ENCODE measurements at places on chromosomes 11 and 22.

- no peak for DNase-seq
Observed at GRCh38 chr11:109971184-109971523, 122.0 kb upstream of the ZC3H12C start.

- DNase-seq = no peak
Observed at GRCh38 chr22:42412744-42413333, 19.4 kb downstream of the NFAM1 start.

DNA sequence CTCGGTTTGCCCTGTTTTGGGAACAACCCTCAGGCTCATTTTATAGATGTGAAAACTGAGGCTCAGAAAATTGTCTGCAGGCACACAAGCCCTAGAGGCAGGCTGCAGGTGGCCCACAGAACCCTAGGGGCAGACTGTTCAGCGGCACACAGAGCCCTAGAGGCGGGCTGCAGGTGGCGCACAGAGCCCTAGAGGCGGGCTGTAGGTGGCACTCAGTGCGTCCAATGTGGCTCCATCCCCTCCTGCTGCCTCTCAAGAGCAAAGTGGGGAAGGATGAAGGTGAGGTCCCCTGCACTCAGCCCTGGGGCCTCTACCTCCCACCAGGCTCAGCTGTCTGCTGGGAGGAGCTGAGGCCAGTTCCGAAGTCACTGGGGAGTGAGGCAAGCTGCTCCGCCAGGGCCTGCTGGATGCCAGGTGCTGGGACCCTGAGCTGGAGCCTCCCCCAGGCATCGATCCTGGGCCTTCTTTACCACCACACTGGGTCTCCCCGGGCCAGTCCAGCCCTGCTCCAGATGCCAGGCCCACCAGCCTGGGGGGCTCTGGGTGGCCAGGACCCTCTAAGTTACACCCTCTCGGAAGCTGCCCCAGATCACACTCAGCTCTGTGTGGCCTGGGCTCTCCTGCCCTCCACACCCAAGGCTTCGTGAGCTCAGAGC, 2.3 kb downstream of the ACY3 start:
- no peak for DNase-seq

DNA sequence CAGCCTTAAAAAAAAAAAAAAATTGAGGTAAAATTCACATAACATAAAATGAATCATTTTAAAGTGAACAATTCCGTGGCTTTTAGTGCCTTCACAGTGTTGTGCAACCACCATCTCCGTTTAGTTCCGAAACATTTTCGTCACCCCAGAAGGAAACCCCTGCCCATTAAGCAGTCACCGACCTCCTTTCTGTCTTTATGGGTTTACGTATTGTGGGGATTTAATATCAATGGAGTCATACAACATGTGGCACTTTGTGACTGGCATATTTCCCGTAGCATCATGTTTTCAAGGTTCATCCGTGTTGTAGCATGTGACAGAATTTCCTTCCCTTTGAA, 65.5 kb downstream of the BCR start:
- DNase-seq = no peak

GRCh38 chr22:37065180-37065579, 13.6 kb downstream of the KCTD17 start:
- DNase-seq = no peak

- no peak for DNase-seq
Observed at GRCh38 chr11:11035331-11035730, 177.5 kb upstream of the ZBED5 start.

DNA sequence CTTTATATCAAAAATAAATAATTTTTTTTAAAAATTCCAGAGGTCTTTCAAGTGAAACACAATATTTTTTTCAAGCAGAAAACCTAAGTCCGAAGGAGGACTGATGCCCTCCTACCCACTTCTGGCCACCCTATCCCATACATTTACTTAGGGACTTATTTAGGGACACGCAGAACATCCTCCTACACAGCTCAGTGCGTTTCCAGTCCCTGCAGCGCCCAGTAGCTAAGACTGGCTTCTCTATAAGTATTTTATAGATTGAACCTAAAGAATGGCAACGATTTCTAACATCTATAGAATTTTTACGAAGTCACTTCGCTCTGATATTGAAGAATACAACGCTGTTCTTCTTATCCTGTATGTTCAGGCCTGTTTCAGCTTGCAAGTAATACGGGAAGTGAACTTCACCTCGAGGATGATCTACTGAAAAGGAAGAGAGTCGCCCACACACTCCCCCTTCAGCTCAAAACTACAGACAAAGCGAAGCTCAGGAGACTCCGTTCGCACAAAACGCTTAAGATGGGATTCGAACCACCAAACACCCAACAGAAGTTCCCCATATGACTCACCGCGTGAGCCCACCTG, 328 bp downstream of the CHEK2 start:
- DNase-seq = no peak

GRCh38 chr11:16942342-16942741, 71.9 kb downstream of the PLEKHA7 start:
- no peak for DNase-seq

DNA sequence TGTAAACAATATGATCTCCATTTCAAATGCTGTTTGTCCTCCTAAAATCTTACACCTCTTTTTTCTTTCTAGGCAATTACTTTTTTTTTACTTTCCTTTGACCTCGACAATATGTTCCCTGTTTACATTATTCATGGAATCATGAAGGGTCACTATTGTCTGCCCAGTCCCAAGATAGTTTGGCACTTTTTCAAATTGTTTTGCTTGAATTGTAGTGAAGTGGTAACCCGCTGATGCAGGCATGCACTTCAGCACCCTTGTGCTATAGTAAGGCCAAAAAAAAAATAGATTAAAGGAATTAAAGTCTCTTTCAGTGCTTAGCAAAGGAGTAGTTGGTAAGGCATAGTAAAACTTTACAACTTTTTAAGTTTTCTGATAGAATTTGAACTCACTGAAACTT, 90.9 kb downstream of the PAX6 start:
- no peak for DNase-seq

DNA sequence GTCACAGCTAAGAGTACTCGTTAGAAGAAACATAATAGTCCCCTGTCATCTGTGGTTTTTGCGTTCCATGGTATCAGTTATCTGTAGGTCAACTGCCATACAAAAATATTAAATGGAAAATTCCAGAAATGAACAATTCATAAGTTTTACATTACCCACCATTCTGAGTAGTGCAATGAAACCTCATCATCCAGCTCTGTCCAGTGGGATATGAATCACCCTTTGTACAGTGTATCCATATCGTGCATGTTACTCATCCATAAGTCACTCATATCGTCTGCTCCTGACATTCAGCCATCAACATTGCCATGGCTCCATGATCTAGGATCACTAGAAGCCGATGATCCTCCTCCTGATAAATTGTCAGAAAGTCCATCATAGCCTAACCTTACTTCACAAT, 174.9 kb upstream of the C11orf87 start:
- DNase-seq = no peak

DNA sequence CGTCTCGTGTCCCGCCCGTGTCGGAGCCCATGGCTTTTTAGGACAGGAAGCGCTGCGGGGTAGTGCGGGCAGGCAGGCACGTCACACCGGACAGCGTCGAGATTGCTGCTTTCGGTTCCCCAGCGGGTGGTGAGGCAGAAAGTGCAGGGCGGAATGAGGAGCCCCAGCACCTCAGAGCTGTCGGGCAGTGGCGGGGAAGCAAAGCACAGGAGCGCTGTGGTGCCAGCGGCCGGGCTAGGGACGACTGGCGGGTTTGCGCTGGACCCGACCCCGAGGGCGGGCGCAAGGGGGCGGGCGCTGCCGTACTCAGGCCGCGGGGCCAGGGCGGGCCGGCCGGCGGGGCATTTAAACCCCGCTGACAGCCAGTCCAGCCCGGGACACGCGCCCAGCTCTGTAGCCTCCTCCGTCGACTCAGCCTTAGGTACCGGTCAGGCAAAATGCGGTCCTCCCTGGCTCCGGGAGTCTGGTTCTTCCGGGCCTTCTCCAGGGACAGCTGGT, at the start of gene SLC37A2:
SLC37A2 (plus strand) TSS at position 375 of the 498 bp plus-strand sequence; CDS start at position 438, 63 bp downstream.
- DNase-seq = no peak

- no peak for DNase-seq
Observed at GRCh38 chr11:46719048-46719542, at the start of gene F2. Gene F2, plus strand, starts transcription at chr11:46719213. Its CDS starts 23 bp downstream, at chr11:46719236.

GRCh38 chr22:49321477-49322055, 506.1 kb downstream of the BRD1 start:
- DNase-seq = no peak

- DNase-seq = no peak
Observed at GRCh38 chr11:17840101-17840548, 105.5 kb downstream of the KCNC1 start.

DNA sequence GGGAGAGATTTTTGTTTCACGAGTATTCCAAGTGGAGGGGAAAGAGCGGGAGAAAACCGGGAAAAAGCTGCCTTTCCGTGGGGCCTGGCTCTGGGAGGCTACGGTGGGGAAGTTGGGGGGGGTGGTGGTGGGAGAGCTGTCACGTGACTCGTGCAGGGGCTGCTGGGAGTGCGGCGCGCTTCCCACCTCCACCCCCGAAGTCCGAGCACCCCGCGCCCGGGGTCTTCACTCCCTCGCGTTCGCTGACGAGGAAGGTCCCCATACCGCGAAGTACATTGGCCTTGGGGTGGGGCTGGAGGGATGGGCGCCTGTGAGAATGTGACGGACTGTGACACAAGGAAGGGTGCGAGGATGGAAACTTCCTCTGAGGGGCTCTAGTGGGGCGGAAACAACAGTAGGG, at the start of gene TEX12:
TEX12 (plus strand) TSS at position 228 of the 400 bp plus-strand sequence. CDS start 1,897 bp downstream, outside the sequence.
- no peak for DNase-seq

DNA sequence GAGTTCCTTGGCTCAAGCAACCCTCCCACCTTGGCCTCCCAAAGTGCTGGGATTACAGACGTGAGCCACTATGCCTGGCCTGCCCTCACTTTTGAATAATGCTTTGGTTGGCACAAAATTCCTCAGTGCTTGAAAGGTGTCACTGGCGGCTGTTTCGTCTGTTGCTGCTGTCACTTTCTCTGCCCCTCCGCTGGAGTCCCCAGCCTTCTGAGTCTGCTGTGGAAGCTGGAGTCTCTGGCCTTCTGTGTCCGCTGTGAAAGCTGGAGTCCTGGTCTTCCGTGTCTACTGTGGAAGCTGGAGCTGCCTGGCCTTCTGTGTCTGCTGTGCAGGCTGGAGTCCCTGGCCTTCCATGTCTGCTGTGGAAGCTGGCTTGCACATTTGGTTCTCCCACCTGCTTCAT, 4.9 kb upstream of the KRTAP5-1 start:
- DNase-seq = no peak

DNA sequence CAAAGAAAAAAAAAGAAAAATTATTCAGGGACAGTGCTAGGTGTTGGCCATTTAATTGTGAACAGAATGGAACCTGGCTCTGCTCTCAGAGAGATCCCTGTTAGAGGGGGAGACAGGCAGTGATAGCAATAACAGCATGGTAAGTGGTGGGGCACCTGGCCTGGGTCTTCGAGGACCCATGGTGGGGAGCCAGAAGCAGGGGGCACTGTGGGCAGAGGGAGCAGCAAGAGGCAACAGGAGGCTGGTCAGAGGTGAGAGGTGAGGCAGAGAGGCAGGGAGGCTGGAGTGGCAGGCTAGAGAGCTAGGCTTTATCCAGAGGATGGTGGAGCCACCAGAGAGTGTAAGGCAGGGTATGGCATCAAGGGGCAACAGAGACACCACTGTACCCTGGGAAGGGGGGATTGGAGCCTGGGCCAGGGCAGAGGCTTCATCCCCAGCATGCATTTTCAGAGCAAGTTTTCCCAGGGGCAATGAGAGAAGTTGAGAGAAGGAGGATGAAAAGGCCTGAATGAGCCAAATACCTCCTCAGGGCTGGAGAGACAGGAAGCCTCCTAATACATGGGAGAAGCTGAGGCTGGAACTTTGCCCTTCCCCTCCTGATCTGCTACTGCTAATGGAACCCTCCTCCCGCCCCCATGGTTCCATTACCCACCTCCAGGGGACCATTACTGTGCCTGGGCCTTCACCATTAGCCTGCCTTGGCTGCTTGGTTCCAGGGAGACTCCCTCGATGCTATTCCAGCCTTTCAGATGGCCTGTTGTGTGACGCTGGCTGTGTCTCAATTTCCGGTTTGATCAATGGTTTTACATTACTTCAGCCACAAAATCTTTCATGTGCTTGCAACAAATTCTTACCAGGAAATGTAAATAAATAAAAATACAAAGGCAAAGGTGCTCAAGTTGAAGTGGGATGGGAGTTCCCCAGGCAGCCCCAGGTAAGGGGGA, 2.6 kb upstream of the P2RY2 start:
- DNase-seq = no peak

- DNase-seq = no peak
Observed at GRCh38 chr11:92885600-92885999, 83.9 kb upstream of the MTNR1B start.

DNA sequence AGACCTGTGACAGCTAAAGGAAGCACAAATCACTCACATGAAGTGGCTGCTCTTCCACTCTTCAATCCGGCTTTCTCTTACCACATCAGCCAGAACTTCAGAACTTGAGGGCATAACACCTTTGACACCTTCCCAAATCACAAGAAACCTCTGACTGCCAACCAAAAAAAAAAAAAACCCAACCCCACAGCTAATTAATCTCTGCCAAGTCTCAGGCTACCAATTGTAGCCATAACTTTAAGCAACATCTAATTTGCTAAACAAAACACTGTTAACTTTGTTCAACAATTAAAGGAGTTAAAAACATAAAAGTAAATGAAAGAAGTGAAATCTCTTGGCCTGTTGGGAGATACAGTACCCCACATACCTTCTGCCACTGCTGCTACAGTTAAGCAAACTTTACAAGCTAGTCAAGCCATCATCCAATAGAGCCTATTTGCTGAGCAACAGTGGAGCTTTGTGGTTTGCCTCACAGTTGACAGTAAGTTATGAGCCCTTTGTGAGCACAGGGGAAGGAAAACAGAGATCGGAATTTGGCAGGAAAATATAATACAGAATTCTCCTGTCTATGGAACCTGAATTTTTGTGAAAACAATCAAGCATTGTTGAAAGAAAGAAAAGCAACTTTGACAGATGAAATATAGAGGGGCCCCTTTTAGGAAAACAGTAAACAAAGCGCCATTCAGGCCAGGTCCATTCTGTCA, at the start of gene SOX6:
SOX6 (minus strand) TSS at position 490 of the 704 bp plus-strand sequence. CDS start 15,298 bp downstream, outside the sequence.
- DNase-seq = no peak

DNA sequence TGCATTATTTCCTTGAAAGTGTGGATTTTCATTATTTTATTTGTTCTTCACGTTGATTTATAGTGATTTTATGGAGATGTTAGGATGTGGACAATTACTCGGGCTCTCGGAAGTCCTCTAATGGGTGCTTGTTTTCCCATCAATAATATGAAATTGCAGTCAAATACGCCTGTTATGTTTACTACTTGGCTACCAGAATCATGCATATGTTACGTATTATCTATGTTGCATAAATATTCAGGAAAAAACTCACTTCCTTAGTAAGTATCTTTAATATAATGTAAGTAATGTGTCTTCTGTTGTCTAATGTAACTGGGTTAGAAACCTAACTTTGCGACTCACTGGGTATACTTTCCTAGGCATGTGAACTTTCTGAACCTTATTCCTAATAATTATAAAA, 823.4 kb upstream of the CHORDC1 start:
- no peak for DNase-seq
